Caudate nucleus (tissue), 63 donors: ENCODE measurements at places on chromosomes 1 and 21.

- no peak for DNase-seq
These were observed 6.1 kb upstream of the CDC73 start for GRCh38 chr1:193115629-193116227.

DNA sequence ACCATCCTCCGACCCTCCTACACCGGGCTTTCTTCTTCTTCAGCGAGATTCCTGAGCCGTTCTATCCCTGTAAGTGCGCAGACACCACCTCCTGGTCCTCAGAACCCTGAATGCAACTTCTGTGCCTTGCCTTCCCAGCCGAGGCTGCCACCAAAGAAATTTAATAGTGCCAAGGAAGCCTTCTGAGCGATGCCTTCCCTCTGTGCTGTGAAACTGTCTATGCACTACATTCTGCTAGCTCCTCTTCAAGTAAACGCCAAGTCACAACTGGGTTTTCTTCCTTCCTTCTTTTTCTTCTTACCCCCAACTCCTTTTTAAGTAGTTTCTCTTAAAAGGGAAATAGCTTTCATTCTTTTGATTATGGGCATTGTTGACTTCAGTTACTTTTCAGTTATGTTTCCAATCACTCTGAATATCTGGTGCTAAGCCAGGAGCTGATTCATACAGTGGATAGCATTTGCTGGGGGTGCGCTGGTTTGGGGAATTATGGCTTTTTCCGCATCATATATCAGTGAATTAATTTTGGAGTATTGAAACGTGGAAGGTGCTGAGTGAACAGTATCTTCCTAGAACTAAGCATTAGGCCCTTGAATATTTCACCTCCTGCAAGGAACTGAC lies 38.6 kb upstream of the GPR88 start:
- no peak for DNase-seq

GRCh38 chr1:68370101-68370915 lies 79.4 kb downstream of the RPE65 start:
- no peak for DNase-seq

DNA sequence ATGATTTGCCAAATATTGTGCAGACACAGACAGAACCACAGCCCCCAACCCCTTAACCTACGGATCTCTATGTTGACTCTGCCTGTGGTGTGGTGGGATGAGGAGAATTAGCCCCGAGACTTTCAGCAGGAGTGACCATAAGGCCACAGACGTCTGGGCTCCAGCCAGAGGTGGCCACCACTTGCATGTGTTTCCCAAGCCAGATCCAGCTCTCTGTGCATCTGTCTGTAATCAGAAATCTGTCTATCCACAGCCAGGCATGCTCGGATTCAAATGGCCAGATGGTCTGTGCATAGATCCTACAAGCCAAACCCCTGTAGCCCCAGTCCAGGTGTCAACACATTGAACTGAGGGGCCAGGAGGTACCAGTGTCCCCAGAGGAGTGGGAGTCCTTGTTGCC lies 140.6 kb downstream of the SYF2 start:
- DNase-seq, result no peak

DNA sequence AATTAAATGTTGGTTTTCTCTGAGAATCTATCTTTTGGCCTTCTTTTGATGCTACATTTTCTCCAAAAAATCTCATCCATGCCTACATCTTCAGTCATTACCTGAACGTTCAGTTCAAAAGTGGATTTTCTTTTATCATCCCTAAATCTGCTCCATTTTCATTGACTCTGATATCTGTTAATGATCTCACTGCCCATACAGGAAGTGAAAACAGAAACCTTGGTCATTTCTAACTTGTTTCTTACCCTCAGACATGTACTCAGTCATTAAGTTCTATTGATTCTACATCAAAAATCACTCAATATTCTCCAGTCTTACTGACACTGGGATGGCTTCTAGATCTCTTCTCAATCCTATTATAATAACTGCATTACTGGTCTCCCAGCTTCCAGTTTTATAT lies 22.7 kb downstream of the PRKACB start:
- DNase-seq, result no peak

DNA sequence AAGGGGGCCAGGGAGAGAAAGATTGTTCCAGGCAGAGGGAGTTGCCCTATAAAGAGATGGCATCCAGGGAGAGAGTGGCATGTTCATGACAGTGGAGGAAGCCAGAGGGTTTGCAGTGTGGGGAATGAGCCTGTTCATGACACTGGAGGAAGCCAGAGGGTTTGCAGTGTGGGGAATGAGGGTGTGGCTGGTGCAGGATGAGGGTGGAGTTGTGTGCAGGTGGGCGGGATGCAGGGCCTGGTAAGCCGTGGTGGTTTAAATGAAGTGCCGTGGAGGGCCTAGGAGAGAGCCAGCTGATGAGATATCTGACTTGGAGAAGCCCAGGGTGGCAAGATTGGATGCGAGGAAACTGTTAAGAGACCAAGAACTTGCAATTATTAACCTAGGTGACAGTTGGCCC lies 131.8 kb downstream of the CAMTA1 start:
- no peak for DNase-seq

- no peak for DNase-seq
These were observed 222.1 kb downstream of the LMX1A start for GRCh38 chr1:165134431-165134830.

DNA sequence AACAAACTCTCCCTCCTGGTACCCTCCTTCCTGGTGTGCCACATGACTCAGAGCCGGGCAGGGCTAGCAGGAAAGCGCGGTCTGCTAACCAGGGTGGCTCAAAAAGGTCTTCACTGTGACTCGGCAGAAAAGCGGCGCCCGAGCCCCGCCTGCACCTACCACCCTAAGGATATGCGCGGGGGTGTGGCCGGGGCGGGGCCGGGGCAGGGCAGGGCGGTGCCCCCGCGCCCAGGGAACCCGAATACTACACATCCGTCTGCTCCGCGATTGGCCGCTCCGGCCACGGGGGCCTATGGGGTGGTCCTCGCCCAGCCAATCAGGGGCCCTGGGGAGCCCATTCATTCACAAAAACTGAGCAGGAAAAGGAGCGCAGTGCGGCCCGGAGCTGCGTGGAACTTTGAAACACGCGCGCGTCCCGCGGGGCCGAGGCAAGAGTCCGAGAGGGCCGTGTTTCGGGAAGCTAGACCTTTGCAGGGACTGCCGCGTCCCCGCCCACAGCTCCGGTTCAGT lies 1.7 kb downstream of the LRP8 start:
- peak; percentile 59 for DNase-seq

DNA sequence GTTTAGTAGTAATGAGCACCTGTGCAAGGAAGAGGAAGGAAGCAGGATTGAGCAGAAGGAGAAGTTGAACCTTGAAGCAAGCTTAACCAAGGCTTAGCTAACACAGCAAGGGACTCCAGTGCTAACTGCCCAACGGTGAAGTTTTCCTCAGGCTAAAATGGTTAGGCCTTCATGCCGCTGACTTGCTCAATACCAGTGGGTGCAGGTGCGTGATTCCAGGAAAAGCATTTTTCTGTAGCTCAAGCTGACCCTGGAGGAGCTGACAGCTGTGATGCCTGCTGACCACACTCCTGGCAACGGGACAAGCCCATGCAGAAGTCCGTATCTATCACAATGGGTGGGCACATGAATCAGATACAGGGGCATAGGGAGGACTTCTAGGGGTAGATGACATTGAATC lies 76.5 kb upstream of the FGGY start:
- DNase-seq, result no peak

DNA sequence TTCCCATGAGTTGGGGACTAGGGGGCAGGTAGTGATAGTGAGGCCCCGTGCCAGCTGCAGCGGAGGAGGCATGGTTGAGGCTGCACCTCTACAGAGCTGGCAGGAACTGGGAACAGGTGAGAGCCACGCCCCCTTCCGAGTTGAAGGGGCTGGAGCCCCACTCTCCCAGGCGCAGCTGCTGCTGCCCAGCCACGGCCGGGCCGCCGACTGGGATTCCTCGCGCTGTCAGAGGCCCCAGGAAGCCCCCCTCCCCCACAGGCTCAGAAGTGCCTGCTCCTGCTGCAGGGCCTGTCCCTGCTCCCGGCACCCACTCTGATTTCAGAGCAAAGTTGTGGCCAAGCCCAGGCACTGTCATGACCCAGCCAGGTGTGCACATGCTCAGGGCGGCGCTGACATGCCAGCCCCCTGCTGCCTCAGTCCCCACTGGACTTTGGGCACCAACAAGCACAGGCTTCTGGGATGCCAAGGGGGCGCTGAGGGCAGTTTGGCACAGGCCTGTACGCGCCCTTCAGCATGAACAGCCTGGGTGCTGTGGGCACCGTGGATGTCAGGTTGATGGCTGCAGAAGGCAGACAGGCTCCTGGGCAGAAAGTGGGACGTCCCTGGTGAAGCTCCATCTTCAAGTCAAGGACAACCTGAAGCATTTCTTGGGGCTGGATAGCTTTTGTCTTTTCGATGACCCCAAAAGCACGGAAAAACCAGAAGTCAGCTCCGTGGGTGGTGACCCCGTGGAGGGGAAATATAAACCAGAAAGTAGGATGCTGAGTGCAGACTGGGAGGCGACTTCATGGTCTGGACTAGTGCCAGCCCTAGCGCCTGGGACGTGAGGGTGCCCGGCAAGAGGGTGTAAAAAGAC lies 121.5 kb downstream of the SIM2 start:
- DNase-seq, result no peak

GRCh38 chr1:244092964-244093638 lies 42.0 kb downstream of the ZBTB18 start:
- no peak for DNase-seq

DNA sequence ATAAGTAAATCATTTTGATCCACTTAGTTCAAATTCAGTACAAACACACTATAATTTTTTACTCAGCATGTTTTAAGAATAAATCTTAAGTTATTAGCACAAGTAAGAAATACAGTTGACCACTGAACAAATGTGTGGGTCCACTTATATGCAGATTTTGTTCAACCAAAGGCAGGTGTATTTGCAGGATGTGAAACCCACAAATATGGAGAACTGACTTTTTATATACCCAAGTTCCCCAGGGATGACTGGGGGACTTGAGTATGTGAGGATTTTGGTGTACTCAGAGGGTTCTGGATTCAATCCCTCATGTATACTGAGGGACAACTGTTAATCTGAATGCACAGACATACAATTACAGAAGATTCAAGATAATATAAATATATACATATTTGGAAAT lies 25.7 kb upstream of the ERICH3 start:
- no peak for DNase-seq

DNA sequence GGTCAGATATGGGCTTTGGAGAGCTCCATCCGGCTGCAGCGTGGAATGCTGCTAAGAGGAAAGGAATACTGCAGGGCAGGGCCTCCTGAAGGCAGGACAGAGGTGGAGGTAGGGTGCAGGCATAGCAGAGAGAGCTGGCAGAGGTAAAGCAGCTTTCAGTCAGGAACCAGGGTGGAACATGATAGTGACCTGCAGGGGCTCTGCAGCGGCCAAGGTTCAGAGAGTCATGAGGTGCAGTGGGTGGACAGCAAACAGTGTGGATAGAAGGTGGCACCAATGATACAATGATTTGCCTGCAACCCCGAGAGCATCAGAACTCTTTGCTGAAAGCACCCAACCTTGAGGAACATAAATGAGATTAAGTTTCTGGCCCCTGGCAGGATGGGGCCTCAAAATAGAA lies 119.3 kb downstream of the BEND5 start:
- no peak for DNase-seq

DNA sequence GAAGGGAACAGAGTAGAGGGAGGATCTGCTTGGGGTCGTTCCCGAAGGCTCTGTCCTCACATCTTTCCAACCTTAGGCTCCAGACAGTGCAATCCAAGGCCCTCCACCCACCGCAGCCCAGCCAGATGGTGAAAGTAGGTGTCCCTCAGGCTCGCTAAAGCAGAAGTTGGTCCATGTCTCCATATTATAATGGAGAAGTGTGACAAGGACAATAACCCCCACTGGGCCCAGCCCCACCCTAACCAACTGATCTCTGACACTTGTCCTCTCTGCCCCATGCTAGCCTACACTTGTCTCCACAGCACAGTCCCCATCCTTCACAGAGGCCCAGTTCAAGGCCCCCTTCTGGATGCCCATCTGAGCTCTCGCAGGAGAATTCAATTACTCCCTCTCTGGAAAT lies 48.7 kb downstream of the DMAP1 start:
- DNase-seq, result no peak

DNA sequence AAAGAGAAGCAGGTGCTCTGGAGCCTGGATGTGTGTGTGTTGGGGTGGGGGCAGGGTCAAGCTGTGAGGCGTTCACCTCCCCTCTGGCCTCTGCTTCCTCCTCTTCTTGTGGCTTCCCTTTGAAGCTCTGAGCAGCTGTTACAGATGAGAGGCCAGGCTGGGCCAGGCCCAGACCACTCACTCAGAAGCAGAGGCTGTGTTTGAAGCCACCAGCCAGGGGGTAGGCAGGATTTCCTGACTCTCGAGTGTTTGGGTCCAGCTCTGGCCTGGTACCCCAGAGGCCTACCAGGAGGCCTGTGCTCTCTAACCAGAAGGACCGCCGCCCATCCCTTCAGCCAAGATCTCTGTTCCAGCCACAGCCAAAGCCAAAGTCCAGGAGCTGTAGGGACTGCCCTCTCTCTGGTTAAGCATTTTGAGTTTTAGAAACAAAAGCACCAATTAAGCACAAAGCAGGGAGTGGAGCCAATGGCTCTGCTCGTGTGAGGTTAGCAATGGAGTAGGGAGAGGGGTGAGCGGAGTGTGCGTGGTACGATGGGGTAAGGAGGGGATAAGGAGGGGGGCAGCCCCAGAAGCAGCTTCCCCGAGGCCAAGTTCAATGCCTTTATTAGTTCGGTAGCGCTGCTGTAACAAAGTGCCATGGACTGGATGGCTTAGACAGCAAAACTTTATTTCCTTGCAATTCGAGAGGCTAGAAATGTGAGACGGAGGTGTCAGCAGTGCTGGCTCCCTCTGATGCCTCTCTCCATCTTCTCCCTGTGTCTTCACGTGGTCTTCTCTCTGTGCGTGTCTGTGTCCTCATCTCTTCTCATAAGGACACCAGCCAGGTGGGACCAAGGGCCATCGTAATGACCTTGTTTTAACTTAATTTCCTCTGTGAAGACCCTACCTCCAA lies 20.5 kb downstream of the RCSD1 start:
- DNase-seq, result no peak

DNA sequence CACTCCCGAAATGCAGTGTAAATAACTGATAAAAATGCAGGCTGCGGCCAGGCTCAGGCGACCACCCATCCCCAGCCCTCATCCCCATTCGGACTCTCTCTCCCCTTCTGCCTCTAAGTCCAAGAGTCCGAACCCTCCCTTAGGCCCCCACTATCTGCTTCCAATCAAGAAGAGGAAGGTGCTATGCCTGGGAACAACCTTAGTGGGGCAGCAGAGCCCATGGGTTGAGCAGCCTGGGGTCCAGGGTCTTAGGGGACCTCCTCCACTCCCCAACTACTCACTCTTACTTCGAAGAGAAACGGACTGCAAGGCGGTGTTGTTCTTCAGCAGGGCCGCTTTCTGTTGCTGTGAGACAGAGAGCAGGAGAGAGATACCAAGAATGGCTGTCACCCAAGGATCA lies 12.2 kb downstream of the ARHGEF2 start:
- DNase-seq, result no peak

GRCh38 chr1:37031429-37031828 lies 2.9 kb downstream of the GRIK3 start:
- no peak for DNase-seq

- DNase-seq, result no peak
These were observed 32.1 kb downstream of the SH3BP5L start for GRCh38 chr1:248793592-248793991.

DNA sequence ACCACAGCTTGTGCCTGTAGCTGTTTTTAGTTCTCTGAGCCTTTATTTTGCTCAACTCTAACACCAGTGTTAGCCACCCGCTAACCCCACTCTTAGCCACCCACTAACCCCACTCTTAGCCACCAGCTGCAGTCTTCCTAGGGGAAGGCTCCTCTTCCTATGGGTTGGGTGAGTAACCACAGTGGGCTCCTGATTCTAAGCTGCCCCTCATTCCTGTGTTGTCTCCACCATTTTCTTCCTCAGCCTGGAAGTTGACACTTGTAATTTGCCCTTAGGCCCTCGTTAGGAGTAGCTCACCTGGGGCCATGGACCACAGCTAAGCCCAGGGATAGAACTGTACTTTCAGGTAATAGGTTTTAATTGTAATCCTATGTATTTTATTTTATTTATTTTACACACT lies 782.9 kb upstream of the TPTE start:
- DNase-seq, result no peak
